ENCODE measurements at places on chromosomes 11 and 22.

- DNase-seq: no peak
Observed at GRCh38 chr11:130999992-131000770, 83.9 kb upstream of the SNX19 start.

GRCh38 chr11:66617155-66617834, 865 bp downstream of the RBM14 start:
- no peak for DNase-seq

GRCh38 chr22:40036591-40037225, 42.0 kb downstream of the FAM83F start:
- DNase-seq: peak; percentile 56

DNA sequence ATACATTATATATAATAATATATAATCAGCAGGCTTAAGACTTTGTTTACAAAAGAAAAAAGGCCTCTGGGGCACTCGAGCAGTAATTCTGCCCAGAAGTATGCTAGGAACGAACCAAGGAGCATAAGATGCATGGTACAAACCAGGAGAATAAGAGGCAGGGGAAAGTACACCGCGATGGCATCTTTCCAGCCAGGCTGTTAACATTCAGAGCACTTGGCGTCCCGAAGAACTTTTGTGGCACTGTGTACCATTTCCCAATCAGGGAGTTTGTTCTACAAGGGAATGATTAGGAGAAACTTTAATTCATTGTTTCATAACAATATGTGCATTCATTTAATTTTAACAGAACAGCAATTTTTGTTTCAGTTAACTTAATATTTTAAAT, 125.1 kb downstream of the WT1 start:
- DNase-seq: no peak

GRCh38 chr11:121961321-121961801, 154.7 kb downstream of the BLID start:
- DNase-seq: no peak

- DNase-seq: no peak
Observed at GRCh38 chr11:106723071-106723470, 295.2 kb downstream of the GUCY1A2 start.

- DNase-seq: no peak
Observed at GRCh38 chr22:31575190-31575589, 78.9 kb downstream of the SFI1 start.

GRCh38 chr22:30408388-30409102, 11.7 kb downstream of the SEC14L2 start:
- no peak for DNase-seq

DNA sequence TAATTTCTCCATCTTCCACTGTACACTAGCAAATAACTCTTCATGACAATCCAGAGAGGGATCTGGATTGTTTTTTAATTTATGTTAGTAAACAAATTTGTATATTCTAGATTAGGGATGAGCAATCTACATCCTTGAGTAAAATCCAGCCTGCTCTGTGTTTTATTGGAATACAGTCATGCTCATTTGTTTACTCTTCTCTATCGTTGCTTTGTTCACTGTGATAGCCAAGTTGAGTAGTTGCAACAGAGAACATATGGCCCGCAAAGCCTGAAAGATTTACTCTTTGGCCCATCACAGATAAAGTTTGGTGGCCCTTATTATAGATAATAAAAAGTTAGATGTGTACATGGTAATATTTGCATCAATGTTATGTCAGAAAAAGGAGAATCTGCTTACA, 6.2 kb upstream of the BLID start:
- DNase-seq: no peak

DNA sequence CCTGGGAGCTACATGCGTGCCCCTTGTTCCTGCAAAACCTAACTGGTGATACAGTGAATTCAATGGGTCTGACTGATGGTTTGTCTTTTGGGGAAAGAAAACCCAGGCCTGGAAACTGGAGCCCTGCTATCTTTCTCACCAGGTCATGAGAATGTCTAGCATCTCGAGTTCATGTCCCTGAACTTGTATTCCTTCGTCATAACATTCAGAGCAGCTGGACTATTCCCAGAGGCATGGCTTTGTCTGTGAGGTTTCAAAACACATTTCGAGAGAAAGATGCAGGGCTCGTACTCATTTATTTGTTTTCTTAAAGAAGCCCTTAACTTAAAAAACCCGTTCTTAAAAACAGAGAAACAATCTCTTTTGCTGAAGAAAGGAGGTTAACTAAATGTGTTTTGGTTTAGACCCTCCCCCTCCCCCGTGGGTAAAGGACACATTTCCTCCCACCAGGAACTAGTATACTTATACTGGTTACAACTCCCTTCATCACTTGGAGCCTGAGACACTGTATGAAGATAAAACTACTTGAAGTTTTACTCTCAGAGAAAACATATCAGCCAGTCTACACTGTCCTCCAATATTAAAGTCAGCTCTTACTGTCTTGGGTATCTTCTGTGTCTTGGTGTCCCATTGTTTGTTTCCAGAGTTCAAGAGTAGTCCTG, 43.2 kb downstream of the ME3 start:
- no peak for DNase-seq
